ENCODE measurements at places on chromosomes 7 and 10.

DNA sequence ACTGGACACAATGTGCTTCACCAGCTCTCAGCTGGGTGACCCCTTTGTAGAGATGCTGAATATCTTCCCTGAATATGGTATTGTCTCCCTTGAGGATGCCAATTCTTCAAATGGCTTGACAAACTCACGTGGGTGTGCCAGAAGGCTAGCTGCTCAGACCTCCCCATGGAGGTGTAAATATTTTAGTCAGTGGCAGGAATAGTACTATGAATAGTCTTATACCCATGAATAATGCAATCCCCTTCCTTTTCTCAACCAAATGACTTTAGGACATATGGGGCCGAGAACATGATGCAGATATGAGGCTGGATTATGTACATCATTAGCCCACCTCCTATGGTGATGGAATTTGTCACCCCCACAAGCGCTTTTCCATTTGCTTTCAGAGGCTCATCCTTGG lies 401.8 kb downstream of the ADRA2A start:
- DNase-seq = no peak

DNA sequence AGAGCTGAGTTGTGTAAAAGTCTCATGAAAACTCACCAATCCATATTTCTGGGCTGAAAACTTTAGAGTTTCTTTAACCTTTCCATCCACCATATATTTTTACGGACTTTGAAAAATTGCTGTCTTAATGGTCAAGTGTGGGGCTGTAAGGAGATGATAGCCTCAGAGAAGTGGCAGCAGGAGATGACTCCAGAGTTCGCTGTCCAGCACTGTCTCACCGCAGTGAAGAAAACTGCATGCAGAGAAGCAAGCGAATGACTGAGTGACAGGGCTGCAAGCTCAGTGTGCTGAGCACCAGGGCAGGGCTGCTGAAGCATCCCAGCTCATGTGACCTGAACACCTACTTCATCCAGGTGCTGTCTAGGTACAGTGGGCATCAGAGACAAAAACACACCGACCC lies 564.5 kb downstream of the ACTR3B start:
- no peak for DNase-seq

DNA sequence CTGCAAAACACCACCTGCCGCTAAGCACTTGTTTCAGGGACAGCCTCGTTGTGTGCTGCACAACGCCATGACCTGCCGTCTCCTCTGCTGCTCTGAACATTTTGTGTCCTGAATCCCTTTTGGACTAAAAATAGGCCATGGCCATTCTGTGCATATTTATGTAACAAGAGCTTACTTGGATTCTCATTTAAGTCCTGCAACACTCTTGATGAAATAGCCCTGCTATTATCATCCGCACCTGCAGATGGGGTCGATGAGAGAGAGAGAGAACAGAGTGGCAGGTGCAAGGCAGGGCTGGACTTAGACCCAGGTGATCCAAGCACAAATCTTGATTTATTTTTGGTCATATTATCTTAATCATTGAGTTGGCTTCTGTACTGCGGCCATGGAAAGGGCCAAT lies 121.2 kb upstream of the PRKCQ start:
- DNase-seq = no peak

DNA sequence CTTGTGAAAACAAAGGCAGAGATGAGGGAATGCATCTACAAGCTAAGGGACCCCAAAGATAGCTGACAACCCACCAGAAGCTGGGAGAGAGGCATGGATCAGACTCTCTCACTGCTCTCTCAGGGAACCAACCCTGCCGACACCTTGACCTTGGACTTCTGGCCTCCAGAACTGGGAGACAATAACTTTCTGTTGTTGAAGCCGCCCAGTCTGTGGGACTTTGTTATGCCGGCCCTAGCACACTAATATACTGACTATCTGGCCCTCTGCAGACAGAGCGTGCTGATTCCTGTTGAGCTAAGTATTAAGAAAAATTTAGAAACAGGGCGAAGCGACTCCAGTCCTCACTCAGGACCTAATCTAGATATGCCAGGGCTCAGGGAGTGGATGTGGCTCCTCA lies 144.3 kb upstream of the TCF7L2 start:
- DNase-seq = no peak

GRCh38 chr10:22429146-22429545 lies 83.8 kb downstream of the SPAG6 start:
- no peak for DNase-seq

DNA sequence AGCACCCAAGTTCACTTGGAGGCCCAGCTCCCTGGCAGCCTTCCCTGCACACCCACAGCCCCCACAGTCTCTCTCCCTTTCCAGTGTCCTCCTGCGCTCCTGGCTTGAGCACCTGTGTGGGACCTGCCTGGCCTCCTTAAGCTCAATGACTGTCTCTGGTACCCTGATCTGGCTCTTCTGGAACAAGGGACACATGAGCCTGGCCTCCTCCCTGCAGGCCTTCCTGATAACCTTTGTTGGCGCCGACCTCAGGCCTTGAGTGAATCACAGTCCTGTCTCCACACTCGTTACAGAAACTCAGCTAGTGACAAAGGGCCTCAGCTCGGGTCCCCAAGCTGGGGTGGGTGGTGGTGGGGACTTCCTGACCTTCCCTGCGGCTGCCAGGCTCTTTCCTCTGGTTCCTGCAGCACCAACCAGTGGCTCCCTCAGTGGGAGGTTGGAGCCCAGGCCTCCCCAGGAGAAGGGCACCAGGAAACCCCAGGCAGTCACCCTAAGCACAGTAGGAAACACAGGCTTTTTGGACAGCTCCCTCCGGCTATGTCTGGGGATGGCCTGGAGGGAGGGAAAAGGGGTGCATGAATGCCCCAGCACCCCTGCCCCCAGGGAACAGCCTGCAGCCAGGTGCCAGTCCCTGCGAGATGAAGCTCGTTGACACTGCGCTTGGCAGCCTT lies 147.3 kb downstream of the SH3PXD2A start:
- no peak for DNase-seq

DNA sequence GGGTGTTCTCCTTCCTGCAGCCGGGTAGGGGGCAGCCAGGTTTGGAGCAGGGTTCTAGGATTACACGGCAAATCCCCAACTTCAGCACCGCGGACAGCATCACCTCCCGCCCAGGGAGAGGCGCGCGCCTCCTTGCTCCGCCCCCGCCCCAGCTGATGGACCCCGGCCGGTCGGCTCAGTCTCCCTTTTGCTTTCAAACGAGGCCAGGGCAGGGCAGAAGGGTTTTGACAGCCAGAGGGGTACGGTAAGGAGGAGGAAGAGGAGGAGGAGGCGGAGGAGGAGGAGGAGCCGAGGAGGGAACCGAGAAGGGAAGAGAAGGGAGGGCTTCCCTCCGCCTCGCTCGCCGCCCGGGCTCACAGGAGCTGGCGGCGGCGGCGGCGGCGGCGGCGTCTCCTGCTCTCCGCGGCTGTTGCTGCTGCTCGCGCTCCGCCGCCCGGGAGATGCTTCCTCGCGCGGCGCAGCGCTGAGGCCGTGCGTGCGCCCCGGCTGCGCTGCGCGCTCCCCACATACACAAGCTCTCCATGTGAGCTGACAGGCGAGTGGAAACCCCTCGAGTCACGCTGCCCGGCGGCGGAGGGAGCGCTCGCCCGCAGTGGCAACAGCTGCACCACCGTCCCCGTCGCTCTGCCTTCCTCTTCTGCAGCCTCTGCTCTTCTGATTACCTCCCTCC lies 615 bp upstream of the CNTNAP2 start:
- DNase-seq = peak; percentile 52

DNA sequence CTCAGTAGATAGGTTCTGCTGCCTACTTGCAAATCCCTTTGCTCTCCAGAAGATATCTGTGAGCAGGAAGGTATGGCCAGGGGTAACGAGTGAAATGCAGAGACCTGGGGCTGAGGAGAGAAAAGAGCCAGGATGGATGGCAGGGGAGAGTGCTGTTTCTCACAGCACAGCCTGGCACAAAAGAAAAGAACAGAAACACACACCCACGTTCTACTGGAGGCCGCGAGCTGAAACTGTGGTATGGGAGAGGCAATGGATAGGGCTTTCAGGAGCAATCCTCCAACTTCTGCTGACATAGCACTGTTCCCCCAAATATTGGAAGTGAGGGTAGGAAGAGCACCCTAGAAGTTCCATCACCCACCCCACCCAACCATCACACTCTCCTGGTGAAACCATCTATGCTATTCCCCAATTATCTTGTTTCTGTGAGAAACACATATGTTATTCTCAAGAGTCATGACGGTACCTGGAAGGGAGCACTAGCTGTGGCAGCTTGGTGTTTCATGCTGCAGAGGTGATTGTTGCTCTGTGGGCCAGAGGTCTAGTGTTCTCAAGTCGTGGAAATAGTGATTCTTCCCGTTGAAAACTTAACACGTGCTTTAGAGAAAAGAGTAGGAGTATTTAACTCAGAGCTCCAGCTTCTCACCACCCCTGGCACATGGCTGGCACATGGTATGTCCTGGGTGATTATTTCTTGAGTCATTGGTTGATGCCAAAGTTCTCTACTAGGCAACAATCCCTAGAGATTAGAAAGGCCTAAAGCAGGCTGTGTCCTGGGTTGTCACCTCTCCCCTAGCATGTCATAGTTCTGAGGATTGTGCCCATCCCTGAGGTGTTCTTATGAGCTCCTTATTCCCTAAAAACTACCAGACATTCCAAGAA lies 198.3 kb downstream of the PLXNA4 start:
- no peak for DNase-seq

DNA sequence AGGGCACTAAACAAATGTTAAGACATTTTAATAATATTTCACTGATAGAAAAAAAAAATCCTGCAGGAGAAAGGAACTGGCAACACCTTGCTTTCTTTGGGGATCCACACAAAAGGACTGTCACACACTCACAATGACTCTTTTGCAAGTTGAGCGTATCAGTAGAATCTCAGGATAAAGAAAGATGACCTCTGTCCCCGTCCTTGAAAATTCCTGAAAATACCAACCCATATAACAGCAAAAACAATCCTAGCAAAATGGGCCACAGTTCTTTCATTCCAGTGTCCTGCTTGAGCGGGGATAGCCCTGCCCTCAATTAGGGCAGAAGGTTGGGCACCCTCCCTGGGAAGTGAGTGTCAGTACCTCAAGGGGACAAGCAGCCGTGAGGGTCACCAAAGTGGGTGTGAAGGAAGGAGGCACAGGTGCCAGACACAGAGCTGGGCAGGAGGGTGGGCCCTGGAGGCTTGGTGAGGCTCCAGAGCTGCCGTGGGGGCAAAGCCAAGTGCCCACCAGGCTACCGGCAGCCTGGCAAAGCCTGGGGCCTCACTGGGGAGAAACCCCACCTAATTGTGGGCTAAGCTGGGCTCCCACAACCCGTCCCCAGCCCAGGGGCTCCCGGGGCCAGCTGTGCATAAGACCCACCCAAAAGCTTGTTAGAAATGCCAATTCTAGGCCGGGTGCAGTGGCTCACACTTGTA lies 2.8 kb downstream of the WDR86 start:
- DNase-seq = no peak

GRCh38 chr7:150323682-150324372 lies 482 bp upstream of the ACTR3C start:
- DNase-seq = no peak

- no peak for DNase-seq
Observed at GRCh38 chr7:12323415-12323814, 80.2 kb downstream of the VWDE start.
